ENCODE measurements at places on chromosomes 2 and 18.

- DNase-seq: no peak
These were observed 22.3 kb upstream of the GPC1 start for GRCh38 chr2:240412975-240413812.

- DNase-seq: no peak
These were observed 980 bp upstream of the RNPEPL1 start for GRCh38 chr2:240567137-240567871.

DNA sequence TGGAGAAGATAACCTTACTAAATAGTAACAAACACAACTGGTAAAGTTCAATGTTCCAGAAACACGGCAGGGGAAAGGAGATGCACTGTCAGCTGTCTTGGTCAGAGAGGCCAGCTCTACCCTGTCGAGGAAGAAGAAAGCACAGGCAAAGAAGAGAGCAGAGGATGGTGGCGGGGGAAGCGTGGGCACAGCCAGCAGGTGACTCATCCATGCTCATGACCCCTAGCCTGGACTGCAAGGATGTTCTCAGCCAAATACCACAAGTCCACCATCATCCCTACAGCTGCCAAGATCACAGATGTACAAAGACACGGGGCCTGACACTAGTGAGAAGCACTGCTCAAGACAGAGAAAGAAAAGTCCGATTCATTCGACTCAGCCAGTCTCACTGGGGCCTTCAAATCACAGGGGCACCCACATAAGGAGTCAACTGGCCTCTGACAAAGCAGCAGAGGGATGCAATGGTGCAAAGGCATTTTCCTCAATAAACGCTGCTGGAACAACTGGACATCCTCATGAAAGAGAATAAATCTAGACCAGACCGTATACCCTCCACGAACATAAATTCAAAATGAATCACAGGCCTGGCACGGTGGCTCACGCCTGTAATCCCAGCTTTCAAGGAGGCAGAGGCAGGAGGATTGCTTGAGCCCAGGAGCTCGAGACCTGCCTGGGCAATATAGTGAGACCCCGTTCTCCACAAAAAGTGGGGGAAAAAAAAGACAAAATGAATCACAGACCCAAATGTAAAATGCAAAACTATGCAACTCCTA is 5.6 kb downstream of the DTYMK start:
- DNase-seq: no peak

GRCh38 chr2:55518841-55519165 is 715 bp upstream of the CFAP36 start:
- peak; percentile 61 for DNase-seq

- DNase-seq: no peak
These were observed 3.3 kb downstream of the KIF3C start for GRCh38 chr2:25979001-25979400.

- no peak for DNase-seq
These were observed 6.3 kb downstream of the SGPP2 start for GRCh38 chr2:222430681-222431080.

DNA sequence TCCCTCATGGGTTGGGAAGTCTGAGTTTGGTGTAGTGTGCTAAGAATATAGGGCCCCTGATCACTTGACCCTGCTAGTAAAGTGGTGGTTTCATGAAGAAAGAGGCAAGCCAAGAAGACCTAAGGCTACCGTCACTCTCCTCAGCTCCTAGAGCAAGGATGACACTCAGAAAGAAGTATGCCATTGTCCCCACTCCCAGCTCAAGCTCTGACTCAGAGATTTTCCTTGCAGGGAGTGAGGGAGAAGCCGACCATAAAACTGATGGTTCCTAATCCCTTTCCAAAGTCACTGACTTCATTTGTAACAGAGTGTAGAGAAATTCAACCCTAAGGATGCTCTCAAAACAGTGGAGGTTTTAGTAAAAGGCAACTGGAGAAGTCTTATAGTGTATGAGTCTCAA is 80.9 kb downstream of the ICA1L start:
- DNase-seq: no peak

- DNase-seq: no peak
These were observed 66.7 kb downstream of the DNMT3A start for GRCh38 chr2:25274868-25275574.

- peak; percentile 73 for DNase-seq
These were observed 273.0 kb downstream of the PDE11A start for GRCh38 chr2:177799531-177799930.

DNA sequence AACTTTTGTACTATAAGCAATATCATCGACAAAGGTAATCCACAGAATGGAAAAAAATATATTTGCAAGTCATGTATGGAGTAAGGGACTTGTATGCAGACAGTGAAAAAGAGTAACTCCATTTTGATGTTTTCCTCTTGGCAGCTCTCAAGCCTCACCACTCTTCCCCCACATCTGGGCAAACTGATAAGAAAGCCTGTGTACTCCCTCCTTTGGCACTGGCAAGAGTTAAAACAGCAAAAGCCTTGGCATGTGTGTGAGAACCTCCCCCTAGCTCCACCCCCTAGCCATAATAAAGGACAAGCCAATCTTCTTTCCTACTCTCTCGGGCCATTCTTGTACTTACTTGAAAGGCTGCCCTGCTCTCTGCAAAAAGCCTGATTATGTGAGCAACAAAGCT is 335.2 kb downstream of the LRATD1 start:
- no peak for DNase-seq

All from Karpas-422 (cell line).